Activated CD4-positive, alpha-beta T cell treated with anti-CD3 and anti-CD28 coated beads, Interleukin-10, Interleukin-2, amounts not matched to agents 100 ng/mL and 50 ng/mL, durations not matched to agents 16 hours and 8 hours (primary cell): ENCODE measurements at places on chromosomes 2 and 18.

- no peak for DNase-seq
These were observed 100.7 kb downstream of the NFATC1 start for GRCh38 chr18:79496237-79496977.

DNA sequence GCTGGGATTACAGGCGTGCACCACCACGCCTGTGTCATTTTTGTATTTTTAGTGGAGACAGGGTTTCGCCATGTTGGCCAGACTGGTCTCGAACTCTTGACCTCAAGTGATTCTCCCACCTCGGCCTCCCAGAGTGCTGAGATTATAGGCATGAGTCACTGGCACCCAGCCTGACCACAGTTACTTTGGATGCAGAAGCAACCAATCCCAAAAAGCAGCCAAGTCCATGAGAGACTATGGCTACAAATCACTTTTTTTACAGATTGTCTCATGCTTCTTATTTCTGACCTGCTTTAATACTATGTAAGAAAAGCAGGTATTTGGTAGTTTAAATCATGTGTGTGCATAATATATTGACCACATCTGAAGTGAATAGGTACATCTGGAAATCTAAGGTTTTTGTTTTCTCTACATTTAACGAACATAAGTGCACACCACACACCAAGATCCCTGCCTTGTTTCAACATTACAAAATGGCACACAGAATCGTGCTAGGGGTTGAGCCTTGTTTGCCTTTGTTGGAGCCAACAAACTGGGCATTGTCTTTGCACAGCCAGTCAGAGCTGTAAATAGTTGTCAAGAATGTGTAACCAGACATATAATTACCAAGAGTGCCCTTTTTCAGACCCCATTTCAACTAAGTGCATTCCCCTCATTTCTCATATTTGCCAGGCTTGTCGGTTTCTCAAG, 18.3 kb upstream of the MAP4K4 start:
- no peak for DNase-seq

DNA sequence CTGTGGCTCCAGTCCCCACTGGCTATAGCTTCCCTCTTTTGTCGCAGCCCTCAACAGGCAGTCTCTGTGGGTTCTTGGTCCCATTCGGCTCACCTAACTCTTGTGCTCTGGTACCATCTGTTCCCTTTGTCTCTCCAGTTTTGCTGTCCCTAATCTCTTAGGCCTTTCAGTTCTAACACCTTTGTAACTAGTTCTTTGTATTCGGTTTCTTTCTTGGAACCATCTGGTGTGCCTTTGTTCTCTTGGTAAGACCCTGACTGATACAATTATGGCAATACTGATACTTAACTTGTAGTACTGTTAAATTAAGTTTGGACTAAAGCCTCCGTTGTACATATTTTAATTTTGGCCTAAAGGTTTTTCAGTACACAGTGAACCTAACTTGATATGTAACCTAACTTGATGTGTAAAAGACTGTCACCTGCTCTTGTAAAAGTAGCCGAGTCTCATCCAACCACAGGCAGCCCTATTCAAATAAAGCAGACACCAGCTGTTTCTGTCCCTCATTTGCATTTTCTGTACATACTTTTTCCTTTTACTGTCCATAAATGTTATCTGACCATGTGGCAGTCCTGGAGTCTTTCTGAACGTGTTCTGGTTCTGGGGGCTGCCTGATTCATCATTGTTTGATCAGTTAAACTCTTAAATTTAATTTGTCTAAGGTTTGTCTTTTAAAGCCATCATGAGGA, 4.8 kb upstream of the MRPL44 start:
- no peak for DNase-seq

- DNase-seq = no peak
These were observed 339.9 kb upstream of the PKDCC start for GRCh38 chr2:41707790-41708451.

DNA sequence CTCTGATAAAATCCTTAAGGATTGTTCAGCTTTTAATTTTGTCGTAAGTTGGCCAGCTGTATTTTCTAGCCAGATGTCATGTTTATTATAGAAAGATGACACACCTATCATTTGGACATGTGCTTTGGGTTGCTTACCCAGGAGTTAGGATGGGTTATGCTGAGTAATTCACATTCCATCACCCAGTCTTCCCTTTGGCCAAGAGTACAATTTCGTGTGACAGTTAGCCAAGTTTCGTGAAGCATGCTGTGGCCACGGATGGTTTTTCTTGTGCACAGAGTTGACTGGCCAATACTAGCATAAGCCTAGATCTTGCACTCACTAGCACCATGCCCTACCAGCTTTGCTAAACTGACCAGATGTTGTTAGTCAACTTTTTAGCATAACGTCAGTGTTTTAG, 5.8 kb downstream of the MAPRE3 start:
- DNase-seq = no peak

DNA sequence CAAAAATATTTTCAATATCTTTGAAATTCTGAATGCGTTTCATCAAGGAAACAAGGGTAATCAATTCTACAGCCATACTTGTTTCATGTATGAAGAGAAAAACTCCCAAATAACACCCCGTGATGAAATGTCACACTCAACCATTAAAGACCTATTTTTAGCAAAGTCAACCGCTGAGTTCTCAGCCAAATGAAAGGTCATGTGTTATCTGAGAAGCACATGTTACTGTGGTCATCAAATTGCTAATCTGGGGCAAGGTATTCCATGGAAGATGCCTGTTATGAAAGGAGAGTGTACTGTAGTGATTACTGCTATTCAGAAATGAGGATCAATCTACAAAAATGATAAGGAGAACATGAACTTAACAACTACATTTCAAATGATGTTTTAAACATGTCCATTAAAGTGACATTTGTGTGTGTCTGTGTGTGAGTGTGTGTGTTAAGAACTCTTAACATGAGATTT, 126.7 kb downstream of the BCL2 start:
- no peak for DNase-seq

- no peak for DNase-seq
These were observed 71.0 kb upstream of the TMEFF2 start for GRCh38 chr2:192265751-192266150.

GRCh38 chr2:106189325-106189724, 4.8 kb downstream of the UXS1 start:
- DNase-seq = no peak

GRCh38 chr2:129733579-129733978, 245.9 kb upstream of the RAB6C start:
- DNase-seq = no peak

DNA sequence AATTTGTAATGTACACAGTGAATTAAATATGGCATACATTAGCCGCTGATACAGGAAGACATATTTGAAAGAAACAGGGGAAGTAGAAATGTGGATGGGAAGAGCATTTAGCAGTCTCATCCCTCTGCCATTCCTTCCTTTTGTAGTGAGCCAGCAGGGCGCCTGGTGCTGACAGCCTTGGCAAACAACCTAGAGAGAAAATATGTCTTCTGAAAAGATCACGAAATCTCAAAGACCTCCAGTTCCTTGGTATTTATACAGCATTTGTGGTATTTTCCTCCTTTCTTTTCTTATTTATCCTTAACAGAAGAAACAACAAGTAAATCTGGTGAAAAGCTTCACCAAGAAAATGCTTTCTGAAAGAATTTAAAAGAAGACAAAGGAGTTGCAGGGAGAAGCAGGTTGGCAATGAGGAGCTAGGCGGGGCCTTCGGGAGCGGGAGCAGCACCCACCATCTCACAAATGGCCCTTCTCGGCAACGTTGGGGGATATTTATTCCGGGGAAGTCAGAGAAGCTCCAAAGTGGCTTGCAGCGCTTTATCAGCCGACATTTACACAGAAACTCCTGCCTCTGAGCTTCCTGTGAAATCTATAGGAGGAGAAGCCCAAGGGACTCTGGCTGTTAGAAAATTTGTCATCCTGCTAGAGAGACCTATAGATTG, 406.1 kb upstream of the NRP2 start:
- DNase-seq = no peak

DNA sequence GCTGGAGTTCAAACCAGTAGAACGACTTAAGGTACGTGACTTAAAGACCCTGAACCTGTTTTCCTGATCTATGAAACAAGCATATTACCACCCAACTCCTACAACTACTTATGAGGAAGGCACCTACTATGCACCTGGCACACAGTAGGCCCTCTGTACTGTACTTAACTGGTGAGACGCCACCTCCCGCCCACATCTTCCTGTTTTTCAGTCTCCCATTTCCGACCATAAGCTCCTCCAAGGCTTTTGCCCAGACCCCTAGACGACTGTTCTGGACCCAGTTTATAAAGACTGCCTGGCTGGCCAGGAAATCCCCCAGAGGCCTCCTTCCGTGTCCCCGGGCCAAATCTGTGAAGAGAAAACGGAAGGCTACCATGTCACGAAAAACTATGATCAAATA, 1.5 kb downstream of the GALNT14 start:
- no peak for DNase-seq

DNA sequence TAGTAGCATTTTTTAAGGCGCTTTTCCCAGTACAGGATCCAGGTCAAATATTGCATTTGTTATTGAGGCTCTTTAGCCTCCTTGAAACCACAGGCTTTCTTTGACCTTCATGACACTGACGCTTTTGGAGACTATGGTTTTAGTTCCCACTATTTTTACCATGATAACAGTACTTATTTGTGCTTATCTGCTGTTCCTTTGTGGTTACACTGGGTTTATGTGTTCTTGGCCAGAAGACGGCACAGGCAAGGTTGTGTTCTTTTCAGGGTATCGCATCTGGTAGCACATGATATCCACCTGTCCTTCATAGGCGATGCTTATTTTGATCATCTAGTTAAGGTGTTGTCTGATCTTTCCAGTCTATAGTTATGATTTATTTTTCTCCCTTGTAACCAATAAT, 16.8 kb upstream of the MBOAT2 start:
- DNase-seq = no peak

DNA sequence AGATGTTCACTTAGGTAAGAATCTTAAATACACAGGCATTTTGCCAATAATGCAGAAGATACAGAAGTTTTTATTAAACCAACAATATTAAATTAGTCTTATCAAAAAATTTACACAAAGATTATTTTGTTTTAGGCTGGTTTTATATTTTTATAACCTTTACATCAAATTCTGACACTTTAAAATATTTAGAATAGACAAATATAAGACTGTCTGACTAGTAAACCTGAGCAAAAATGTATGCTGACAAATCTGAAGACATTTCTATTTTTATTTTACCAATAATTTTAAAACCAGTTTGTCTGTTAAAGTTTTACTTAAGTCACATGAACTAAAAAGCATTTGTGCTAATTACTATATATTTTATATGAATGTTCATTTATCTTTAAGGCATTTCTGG, 72.1 kb upstream of the ZNF236 start:
- no peak for DNase-seq

GRCh38 chr2:96320326-96320725, 4.8 kb upstream of the ITPRIPL1 start:
- no peak for DNase-seq

DNA sequence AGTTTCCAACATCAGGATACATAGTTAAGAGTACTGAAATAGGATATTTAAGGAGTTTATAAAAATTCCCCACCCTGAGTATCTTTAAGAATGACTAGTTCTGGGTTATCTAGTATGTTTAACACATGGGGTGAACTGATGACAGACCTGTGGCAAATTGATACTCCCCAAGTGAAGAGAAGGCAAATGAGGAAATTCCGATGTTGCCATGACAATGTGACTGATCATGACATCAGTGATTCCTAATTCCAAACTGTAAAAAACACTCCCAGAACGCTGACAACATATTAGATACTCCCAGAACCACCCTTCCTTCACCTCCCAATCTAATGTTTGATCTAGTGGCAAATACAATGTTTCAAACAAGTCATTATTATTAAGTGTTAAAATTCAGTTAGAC, 77.6 kb downstream of the RBMS1 start:
- no peak for DNase-seq

DNA sequence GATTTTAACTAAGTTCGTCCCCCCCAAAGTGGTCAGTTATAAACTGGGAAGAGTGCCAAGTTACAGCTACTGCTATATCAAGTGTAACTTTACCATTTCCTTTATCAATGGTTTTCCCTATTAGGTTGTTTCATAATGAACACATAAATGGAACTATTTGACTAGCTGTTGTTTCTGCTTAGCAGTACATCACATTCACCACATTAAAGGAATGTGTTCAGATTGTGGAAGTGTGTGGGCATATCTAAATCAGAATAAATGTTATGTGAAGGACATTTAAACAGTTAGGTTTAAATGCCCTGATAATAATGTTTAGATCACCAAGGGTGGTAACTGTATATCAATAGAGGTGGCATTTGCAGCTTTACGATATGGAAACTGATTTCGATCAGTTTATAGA, 45.1 kb downstream of the SLC9A4 start:
- DNase-seq = no peak

DNA sequence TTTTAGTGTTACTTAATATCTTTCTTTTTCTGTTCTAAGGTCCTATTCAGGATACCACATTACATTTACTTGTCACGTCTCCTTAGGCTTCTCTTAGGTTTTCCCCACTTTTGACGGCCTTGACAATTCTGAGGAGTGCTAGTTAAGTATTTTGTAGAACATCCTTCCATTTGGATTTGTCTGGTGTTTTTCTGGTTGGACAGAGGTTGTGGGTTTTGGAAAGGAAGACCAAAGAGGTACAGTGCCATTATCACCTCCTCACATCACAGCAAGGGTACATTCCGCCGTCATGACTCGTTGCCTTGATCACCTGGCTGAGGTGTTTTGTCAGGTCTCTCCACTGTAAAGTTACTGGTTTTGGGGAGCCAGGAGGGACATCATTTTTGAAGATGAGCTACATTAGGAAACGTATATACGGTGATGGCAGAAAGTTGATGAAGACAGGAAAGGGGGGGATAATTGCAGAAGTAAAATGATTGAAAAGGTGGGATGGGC, 88.4 kb upstream of the TMEM247 start:
- DNase-seq = no peak

DNA sequence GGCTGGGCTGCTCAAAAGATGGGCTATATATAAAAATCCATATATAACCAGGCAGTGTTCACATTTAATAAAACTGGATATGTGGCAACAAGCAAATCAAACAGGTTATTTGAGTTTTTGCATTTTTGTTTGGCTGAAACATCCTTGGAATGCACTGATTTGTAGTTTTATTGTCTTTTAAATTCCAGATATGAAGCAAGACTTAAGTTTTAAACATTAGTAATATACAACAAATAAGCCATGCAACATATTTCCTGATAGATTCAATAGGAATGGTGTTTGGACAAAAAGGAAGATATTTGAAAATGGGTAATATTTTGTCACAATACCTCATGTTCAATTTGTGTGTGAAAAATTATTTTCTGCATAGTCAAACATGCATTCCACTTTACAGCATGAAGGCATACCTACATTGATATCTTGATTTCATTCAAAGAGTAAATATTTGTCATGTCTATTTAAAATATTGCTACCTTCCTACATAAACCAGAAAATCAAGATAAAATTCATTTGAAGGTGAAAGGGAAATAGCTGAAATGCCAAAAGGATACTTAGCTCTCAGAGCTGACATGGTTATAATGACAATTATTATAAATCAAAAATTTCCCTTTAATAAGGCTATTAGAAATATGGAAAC, 132.3 kb upstream of the NETO1 start:
- no peak for DNase-seq

GRCh38 chr18:26227051-26227670, 916 bp downstream of the TAF4B start:
- no peak for DNase-seq
